D721Med (cell line): ENCODE measurements at places on chromosomes 4 and X.

DNA sequence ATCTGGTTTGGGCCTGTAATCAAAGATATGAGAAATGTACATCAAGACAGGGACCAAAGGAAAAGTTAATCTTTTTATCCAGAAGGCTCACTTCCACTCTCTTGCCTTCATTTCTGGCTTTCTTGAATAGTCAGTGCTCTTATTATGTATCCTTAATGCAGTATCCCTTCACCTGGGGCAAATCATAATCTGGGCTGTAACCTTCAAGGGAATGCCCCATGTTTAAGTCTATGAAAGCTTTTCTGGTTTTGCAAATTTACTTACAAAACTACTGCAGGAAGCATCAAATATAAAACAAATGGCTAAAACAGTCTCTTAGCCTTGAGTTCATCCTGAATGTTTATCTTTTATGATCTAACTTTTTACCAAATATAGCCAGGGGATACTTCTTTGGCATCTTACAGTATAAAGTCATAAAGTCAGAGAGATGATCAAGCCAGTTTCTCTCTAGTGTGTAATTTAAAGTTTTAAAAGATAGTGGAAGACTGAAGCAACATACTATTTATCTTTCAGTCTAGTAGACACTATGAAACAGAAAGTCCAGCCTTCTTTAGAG is 1214.8 kb downstream of the STIM2 start:
- no peak for DNase-seq

DNA sequence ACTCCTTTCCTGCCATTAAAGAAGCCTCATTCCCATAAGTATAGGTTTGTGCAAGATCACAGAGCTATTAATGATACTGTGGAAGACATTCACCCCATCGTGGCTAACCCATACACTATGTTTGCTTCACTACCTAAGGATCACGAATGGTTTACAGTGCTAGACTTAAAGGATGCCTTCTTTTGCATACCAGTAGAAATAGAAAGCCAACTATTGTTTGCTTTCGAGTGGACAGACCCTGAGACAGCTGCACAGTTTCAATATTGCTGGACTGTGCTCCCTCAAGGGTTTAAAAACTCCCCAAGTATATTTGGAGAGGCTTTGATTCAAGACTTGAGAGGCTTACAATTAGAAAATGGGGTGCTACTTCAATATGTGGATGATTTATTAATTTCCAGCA is 16.0 kb upstream of the PAPSS1 start:
- no peak for DNase-seq

DNA sequence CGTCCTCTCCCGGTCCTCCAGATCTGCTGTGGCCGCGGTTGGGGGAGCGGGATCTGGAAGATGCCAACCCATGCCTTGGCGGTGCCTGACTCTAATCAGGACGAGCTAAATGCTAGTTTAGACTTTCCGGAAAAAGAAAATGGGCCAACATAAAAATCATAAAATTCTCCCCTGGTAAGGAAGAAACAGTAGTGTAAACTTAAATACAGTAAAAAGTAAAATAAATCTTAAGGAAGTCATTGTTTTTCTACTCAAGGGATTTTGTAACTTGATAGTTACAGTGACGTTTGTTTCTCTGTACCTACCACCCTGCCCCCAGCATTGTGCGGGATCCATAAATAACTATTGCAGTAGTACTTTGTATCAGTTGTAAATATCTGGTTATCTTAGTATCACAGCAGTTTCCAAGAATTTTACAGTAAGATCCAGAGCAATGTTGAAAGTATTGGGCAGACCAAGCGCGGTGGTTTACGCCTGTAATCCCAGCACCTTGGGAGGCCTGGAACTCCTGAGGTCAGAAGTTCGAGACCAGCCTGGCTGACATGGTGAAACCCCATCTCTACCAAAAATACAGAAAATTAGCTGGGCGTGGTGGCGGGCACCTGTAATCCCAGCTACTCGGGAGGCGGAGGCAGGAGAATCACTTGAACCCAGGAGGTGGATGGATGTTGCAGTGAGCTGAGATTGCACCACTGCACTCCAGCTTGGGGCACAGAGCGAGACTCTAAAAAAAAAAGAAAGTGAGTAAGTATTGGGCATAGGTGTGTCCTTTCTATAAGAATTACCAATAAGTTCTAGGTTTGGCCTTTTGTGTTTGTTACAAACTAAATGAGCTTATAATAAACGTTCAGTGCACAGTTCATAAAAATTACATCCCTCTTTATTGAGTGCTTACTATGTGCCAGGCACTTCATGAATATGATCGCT is 1.0 kb upstream of the PLA2G12A start:
- no peak for DNase-seq

- DNase-seq: no peak
Observed at GRCh38 chr4:114386637-114387233, 211.9 kb upstream of the UGT8 start.

- DNase-seq: no peak
Observed at GRCh38 chr4:80091184-80091583, 18.2 kb upstream of the ANTXR2 start.
